ENCODE measurements at places on chromosomes 13 and 19.

DNA sequence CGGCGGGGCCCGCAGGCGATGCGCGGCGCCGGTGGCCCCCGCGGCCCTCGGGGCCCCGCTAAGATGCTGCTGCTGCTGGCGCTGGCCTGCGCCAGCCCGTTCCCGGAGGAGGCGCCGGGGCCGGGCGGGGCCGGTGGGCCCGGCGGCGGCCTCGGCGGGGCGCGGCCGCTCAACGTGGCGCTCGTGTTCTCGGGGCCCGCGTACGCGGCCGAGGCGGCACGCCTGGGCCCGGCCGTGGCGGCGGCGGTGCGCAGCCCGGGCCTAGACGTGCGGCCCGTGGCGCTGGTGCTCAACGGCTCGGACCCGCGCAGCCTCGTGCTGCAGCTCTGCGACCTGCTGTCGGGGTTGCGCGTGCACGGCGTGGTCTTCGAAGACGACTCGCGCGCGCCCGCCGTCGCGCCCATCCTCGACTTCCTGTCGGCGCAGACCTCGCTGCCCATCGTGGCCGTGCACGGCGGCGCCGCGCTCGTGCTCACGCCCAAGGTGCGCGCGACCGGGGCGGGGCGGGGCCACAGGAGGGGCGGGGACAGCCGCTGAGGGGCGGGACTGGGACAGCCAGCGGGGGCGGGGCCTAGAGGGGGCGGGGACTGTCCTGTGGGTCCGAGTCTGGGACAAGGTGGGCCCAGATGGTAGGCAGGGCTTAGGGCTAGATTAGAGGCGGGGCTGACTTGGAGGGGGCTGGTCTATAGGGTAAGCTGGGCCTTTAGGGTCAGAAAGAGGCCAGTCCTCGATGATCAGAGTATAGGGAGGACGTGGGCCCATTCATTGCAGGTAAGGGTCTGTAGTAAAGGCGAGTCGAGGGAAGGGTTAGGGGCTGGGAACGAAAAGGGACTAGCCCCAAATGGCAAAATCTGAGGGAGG lies 5.1 kb downstream of the GRIN2D start:
- H3K27ac ChIP-seq, result no peak overlapping the region
- DNase-seq, result peak; percentile 64
- peaks cover 14% of the 10 kb centered on the region for H3K27me3 ChIP-seq
- H3K36me3 ChIP-seq, result no peaks in the 10 kb centered on the region
- peak overlapping the region; percentile 60 for H3K4me3 ChIP-seq

GRCh38 chr13:33185853-33186252 lies 99.7 kb downstream of the STARD13 start:
- H3K27ac ChIP-seq, result peak overlapping the region; percentile 93
- no peaks in the 10 kb centered on the region for H3K36me3 ChIP-seq
- H3K4me1 ChIP-seq, result peaks cover 57% of the 10 kb centered on the region
- no peak overlapping the region for H3K4me3 ChIP-seq

- no peaks in the 10 kb centered on the region for H3K27me3 ChIP-seq
- no peak overlapping the region for H3K4me3 ChIP-seq
- DNase-seq, result no peak
- no peaks in the 10 kb centered on the region for H3K4me1 ChIP-seq
Measured at GRCh38 chr13:21932578-21932977, 261.7 kb downstream of the FGF9 start.

GRCh38 chr13:89066868-89067466 lies 1395.8 kb downstream of the SLITRK5 start:
- H3K36me3 ChIP-seq, result no peaks in the 10 kb centered on the region
- H3K4me1 ChIP-seq, result no peaks in the 10 kb centered on the region
- H3K4me3 ChIP-seq, result no peak overlapping the region
- DNase-seq, result peak; percentile 13
- no peak overlapping the region for H3K27ac ChIP-seq

- no peaks in the 10 kb centered on the region for H3K36me3 ChIP-seq
- no peaks in the 10 kb centered on the region for H3K4me1 ChIP-seq
Measured at GRCh38 chr19:38417544-38418506, 8.2 kb downstream of the RASGRP4 start.

GRCh38 chr19:3575949-3576673 lies 3.4 kb downstream of the HMG20B start:
- no peak for DNase-seq
- H3K27ac ChIP-seq, result no peak overlapping the region
- no peak overlapping the region for H3K4me3 ChIP-seq
- H3K4me1 ChIP-seq, result peaks cover 29% of the 10 kb centered on the region
- H3K27me3 ChIP-seq, result no peaks in the 10 kb centered on the region
- H3K36me3 ChIP-seq, result peaks cover 3% of the 10 kb centered on the region

DNA sequence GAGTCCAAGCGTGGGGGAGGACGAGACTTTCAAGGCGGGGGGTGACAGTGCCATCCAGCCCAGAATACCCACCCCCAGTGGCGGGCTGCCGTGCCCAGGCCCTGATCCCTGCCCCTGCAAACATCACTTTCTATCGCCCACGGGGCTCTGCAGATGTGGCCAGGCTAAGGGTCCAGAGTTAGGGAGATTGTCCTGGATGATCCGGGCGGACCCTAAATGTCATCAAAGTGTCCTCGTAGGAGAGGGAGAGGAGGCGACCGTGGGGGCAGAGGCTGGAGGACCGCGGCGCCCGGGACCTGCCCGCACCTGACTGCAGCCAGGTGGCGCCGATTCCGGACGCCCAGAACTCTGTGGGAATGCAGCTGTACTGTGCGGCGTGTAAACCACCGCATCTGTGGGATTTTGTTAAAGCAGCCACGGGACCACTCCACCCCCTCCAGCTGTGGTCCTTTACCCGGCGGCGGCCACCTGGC lies 32.4 kb downstream of the GJA3 start:
- H3K27me3 ChIP-seq, result peaks cover 9% of the 10 kb centered on the region
- peaks cover 24% of the 10 kb centered on the region for H3K4me1 ChIP-seq
- H3K36me3 ChIP-seq, result no peaks in the 10 kb centered on the region
- H3K27ac ChIP-seq, result no peak overlapping the region

DNA sequence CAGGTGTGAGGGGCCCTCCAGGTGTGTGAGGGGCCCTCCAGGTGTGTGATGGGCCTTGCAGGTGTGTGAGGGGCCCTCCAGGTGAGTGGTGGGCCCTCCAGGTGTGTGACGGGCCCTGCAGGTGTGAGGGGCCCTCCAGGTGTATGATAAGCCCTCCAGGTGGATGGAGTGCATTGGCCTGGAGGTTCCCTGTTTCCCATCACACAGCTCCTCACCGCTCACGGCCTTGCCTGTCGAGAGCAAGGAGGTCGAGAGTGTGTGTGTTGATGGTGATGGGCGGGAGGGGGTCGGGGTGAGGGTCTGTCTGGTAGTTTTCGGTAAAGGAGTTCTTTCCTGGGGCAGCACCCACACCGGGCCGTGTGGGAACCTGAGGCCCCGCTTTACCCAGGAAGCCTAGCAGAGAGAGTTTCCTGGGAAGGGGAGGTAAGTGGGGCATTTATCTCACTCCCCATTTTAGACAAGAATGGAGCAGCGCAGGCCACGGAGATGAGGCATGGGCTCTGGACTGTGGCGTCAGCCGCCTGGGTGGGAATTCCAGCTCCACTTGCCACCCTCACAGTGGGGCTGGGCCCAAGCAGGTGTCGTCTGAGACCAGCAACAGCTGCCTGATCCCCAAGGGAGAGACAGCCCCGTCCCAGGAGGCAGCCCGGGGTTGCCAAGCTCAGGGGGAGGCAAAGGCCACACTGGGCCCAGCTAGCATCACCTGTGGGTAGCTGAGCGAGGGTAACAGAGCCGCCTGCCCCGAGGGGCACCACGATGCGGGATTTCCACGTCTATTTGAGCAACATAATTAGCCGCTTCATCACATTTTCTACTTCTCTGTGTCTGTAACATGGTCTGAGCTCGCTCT lies 10.9 kb upstream of the GAS6 start:
- H3K27me3 ChIP-seq, result no peaks in the 10 kb centered on the region
- no peaks in the 10 kb centered on the region for H3K4me1 ChIP-seq
- DNase-seq, result no peak
- no peak overlapping the region for H3K4me3 ChIP-seq
- no peak overlapping the region for H3K27ac ChIP-seq
- H3K36me3 ChIP-seq, result no peaks in the 10 kb centered on the region

DNA sequence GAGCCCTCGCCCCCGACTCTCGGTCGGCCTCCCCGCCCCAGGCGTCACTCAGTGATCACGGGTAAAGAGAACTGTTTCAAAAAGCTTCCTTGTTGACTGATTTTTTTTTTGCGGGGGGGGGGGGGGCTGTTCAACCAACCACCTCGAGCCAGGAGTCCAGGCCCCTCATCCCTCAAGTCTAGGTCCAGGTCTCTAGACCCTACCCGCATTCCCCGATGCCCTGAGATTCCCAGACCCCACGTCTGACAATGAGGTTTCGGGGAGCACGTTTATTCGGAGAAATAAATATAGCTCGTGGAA lies 4.3 kb downstream of the HRC start:
- no peaks in the 10 kb centered on the region for H3K36me3 ChIP-seq
- no peak for DNase-seq
- peak overlapping the region; percentile 83 for H3K4me3 ChIP-seq
- H3K4me1 ChIP-seq, result peaks cover 8% of the 10 kb centered on the region
- H3K27ac ChIP-seq, result no peak overlapping the region

DNA sequence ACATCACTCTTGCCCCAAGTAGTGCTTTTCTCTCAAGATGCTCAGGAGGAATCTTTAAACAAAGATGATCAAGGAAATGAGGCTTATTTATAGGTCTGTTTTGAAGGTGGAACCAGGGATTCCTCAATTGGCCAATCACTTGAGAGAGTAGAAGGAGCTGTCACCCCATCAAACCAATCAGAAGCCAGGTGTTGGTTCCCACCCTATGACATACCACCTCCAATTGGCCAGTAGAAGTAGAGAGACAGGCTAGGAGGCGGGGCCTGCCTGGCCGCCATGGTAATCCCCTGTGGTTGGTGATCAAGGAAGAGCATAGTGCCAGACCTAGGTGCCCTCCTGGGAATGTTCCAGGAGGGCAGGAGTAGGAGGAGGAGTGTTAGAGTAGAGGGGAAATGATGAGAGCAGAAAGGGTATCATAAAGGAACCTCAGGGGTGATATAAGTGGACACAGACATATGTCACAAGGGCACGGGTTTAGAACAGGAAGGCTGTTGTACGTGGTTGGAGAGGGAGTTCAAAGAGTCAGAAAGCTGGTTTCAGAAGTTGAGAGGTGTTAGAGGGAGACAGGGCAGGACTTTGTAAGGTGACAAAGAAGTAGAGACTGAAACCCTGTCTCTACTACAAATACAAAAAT lies 10.5 kb downstream of the PMIS2 start:
- H3K36me3 ChIP-seq, result no peaks in the 10 kb centered on the region
- H3K4me3 ChIP-seq, result no peak overlapping the region
- no peak for DNase-seq

DNA sequence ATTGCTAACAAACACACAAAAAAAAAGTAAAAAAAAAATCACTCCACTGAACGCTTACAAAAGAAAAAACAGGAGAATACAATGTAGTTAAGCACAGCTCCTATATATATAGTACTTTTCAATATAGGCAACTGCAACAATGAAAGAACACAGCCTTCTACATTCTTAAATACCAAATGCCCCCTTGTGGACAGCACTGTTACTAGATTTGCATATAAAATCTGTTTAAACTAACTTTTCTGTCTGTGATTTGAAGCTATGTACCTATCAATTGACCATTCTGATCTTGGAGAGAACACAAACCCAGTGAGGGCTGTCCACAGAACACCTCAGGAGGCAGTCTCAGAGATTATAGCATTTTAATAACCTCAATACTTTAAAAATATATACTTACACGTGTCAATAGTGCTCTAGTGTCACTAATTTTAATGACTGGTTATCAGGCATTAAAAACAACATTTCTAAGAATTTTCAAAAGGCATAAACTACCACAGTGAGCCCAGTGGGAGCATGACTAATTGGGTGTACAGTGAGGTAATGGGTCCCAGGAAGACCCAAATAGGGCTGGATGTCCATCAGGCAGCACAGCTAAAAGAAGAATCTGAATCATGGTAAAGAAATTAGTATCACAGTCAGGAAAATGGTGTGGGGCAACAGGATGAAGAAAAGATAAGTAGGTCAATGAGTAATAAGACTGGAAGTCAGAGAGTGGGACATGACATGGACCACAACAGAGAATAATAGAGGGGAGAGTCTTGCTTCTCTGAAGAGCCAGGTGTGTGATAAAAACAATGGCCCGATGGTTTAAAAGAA lies 22.2 kb downstream of the CCDC169 start:
- peak; percentile 81 for DNase-seq
- no peaks in the 10 kb centered on the region for H3K27me3 ChIP-seq
- no peaks in the 10 kb centered on the region for H3K36me3 ChIP-seq
- H3K4me1 ChIP-seq, result peaks cover 6% of the 10 kb centered on the region

DNA sequence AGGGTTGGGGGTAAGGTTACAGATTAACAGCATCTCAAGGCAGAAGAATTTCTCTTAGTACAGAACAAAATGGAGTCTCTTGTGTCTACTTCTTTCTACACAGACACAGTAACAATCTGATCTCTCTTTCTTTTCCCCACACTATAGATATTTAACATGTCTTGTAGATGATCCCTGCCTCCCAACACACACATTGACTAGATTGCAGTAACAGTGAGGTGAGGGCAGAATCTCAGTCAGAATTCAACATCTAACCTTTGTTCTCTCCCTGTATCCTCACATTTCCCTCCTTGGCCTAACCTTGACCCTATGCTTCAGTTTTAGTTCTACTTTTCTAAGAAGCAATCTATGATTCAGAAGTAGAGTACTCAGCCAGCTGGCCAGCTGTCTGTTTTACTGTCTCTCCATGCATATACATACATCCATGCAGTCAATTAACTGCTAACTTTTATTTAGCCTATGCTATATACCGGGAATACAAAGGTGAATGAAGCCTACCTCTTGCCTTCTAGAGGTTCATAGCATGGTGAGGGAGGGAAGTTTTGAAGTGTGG lies 18.1 kb downstream of the DNAJC15 start:
- no peak overlapping the region for H3K27ac ChIP-seq
- DNase-seq, result no peak
- H3K4me3 ChIP-seq, result no peak overlapping the region
- H3K4me1 ChIP-seq, result no peaks in the 10 kb centered on the region
- no peaks in the 10 kb centered on the region for H3K36me3 ChIP-seq

GRCh38 chr13:99639126-99639525 lies 137.9 kb downstream of the TM9SF2 start:
- H3K4me1 ChIP-seq, result no peaks in the 10 kb centered on the region
- no peaks in the 10 kb centered on the region for H3K36me3 ChIP-seq
- DNase-seq, result no peak
- no peak overlapping the region for H3K27ac ChIP-seq
- no peak overlapping the region for H3K4me3 ChIP-seq

GRCh38 chr13:63409791-63410351 lies 1994.2 kb upstream of the PCDH20 start:
- H3K27me3 ChIP-seq, result no peaks in the 10 kb centered on the region
- no peak overlapping the region for H3K27ac ChIP-seq
- no peaks in the 10 kb centered on the region for H3K36me3 ChIP-seq
- no peak overlapping the region for H3K4me3 ChIP-seq
- H3K4me1 ChIP-seq, result no peaks in the 10 kb centered on the region

GRCh38 chr19:46674416-46675178 lies 13.6 kb upstream of the DACT3 start:
- no peak overlapping the region for H3K4me3 ChIP-seq
- no peak overlapping the region for H3K27ac ChIP-seq
- H3K36me3 ChIP-seq, result peaks cover 5% of the 10 kb centered on the region
- H3K4me1 ChIP-seq, result no peaks in the 10 kb centered on the region
- H3K27me3 ChIP-seq, result no peaks in the 10 kb centered on the region

GRCh38 chr19:10872546-10873107 lies 1.3 kb downstream of the CARM1 start:
- H3K27ac ChIP-seq, result peak overlapping the region; percentile 40
- no peak for DNase-seq
- no peaks in the 10 kb centered on the region for H3K36me3 ChIP-seq
- no peaks in the 10 kb centered on the region for H3K27me3 ChIP-seq
- H3K4me3 ChIP-seq, result peak overlapping the region; percentile 74
